IPS DF 19.7 (cell line): ENCODE measurements at places on chromosomes 3 and 15.

GRCh38 chr15:69664572-69665571 lies 212.3 kb downstream of the RPLP1 start:
- DNase-seq, result no peak

- DNase-seq, result no peak
These were observed 37.7 kb upstream of the CFAP161 start for GRCh38 chr15:81096398-81096797.

DNA sequence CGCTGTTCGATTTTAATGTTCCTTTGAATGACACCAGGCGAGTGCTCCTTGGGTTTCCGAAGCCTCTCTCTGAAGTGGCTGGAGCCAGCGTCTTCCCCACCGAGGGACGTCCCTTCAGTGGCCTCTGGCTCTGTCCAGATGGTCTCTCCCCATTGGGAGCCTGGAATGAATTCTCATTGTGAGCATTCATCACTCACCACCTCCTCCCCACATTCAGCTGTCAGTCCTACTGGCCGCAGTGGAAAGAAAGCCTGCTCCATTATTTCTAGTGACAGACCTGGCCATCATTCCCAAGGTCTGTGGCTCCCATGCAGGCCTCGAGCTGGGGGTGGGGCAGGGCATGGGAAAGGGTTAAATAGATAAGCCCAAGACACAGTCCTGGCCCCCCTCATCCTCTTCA lies 35.2 kb downstream of the ZNF710 start:
- no peak for DNase-seq

DNA sequence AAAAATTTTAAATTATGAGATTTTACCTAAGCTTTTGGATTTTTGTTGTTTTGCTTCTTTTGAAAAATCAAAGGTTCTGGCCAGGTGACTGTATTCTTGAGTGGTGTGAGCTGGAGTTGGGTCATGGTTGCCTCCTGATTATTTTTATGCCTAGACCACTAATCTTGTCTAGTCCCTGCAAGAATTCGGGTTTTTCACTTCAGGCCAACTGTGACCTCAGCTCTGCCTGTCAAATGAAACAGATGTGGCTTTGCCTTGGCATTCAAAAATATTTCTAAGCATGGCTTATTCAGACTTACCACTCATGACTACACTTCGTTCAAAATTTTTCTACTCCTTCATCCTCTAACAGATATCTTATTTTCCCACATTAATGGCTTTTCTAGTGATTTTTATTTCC lies 25.4 kb upstream of the CDV3 start:
- DNase-seq, result no peak

DNA sequence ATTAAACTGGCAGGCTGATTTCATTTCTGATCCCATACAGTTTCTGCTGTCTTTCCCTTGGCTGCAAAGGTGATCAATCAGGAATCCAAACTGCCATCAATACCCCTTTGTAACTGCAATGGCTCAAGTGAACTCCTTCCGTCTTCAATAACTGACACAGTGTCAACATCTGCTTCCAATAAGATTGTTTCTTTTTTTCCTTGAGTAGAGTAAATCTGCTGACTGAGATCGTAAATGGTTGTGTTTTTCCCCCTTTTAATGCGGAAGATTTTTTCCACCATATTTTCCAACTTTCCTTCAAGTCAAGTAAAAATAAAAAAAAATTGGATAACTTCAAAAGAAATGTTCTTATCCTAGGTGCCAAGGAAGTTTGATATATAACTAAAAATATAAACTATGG lies 48.7 kb downstream of the VGLL3 start:
- DNase-seq, result no peak

DNA sequence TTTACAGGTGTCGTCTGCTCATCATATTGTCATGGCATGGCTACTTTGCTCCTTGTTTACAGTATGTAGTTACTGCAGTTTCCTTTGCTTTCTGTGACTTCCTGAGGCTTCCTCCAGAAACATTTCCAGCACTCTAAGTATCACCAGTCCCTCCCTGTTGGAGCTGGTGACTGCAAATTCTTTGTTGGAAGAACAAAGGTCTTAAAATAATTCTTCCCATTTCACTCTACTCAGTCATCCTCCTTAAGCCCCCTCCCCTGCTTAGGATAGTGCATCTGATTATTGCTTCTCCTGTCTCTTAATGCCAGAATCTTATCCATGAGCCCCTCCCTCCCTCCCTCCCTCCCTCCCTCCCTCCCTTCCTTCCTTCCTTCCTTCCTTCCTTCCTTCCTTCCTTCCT lies 72.0 kb downstream of the C3orf38 start:
- DNase-seq, result no peak

- no peak for DNase-seq
These were observed 12.9 kb downstream of the MON1A start for GRCh38 chr3:49916686-49917085.

GRCh38 chr3:105752791-105753415 lies 115.9 kb downstream of the CBLB start:
- DNase-seq, result no peak

DNA sequence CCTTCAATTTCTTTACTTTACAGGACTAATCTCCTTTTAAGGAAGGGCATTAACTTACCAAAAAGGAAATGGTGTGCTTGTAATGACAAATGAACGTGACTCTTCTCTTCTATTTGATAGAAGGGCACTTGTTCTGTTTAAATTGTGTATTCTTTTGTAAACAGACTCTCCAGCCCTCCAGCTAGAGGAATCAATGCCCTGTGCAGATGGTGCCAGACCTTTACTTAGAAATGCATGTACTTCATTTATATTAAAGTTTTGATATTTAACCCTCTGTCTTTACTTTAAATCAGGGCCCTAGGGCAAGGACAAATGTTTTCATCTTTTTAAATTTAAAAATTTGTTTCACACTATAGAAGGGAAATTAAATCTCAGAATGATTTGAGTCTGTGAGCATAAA lies 355.1 kb downstream of the GBE1 start:
- DNase-seq, result no peak

DNA sequence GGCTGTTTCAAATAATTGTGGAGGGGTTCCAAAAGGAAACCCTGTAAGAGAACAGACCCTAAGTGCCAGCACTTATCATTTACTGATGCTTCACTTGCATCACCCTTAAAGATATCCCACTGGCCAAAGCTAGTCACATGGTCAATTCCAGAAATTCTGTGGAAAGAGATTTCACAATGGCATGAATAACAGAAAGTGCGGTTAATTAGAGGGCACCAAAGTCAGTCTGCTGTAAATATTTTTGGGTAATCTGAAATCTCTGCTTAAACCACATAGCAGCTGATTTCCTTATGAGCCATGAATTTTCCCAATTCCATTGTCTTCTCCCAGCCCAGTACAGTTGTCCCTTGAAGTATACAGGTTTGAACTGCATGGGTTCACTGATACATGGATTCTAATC lies 346.1 kb downstream of the SI start:
- no peak for DNase-seq

DNA sequence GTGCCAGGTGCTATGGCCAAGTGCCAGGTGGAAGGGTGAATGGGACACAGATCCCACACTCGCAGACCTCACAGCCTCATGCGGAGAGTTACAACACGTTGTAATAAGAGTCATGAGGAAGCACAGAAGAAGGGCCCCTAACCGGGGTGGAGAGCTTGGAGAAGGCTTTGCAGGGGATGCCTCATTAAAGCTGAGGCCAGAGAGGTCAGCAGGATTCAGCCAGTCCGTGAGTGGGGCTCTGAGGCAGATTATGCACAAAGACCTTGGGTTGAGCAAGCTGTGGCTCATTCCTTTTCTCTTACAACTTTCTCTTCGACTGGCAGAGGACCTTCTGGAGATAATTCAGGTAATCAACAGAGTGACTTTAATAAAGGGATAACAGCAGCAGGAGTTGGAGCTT lies 65.3 kb upstream of the SNRK start:
- DNase-seq, result no peak
